ENCODE measurements at places on chromosomes 4 and X.

DNA sequence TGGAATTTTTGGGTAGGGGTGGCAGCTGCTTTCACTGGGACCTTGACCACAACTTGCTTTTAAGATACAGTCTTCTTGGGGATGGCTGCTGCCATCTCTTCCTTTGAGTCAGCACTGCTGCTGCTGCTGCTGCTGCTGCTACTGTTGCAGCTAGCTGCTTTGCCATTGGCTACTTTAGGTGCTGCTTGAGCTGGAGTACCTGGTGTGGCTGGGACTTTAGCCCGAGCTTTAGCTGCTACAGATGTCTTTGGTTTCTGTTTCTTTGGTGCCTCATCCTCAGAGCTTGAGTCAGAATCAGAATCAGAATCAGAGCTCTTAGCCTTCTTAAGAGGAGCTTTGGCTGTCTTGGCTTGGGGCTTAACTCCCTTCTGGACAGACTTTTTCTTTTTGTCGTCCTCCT, 52.2 kb downstream of the FAM9B start:
- no peak for DNase-seq

DNA sequence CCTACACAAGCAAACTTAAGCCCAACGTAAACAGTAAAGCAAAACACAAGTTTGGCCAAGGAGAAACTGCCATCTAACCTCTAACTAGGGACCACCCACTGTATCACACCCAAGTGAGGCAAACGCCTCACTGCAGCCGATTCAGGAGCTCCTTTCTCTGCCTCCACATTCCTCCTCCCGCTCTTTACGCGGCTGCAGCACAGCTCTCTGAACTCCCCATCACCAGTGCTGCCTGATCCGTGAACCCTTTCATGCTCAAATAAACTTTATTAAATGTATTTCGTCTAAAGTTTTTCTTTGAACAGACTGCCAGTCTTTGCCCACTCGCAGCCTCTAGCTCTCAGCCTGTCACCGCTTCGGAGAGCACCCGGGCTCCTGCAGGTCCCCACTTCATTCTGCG, 6.5 kb downstream of the PNMA6E start:
- no peak for DNase-seq

- no peak for DNase-seq
Observed at GRCh38 chr4:47251348-47252135, 212.0 kb downstream of the COMMD8 start.

GRCh38 chr4:177351622-177352244, 42.1 kb downstream of the NEIL3 start:
- DNase-seq = no peak

- peak; percentile 80 for DNase-seq
Observed at GRCh38 chrX:24149351-24150050, at the start of gene ZFX. TSS of gene ZFX (plus strand) at chrX:24149729. CDS start at chrX:24172743, 23,014 bp downstream.

DNA sequence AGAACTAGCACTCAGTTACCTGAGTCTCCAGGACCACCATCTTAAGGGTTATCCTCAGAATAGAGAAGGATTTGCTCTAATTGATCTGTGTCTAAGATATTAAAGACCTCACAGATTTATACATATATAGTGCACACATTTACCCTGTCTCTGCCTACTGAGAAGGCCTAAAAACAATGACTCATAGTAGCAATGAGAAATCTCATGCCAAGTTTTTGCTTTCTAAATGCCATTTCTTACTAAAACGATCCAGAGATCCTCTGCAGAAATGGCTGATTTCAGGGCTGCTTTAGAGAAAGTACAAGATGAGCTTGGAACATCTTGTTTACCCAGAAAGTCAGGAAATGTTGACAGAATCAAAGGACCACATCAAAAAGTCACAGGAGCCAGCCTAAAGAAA, 79.1 kb upstream of the INPP4B start:
- no peak for DNase-seq

DNA sequence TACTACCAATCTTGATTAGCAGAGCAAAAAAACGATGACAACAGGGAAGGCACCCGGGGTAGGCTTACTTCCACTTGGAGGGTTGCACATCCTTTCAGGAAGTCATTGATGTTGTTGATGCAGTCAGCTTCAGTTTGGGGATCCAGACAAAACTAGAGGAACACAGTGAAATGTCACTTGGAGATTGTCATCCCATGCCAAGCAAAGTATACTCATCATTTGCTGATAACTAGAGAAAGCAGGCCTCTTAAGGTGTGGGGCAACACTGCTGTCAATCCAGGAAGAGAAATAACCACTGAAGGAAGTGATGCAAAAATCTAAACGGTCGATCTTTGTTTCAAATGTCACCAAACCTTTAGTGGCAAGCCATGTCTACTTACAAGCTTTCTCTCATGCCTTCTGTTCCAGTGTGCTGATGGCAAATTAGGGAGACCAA, 1.4 kb downstream of the ARHGEF6 start:
- DNase-seq = no peak

GRCh38 chr4:155703486-155704247, 37.0 kb downstream of the GUCY1A1 start:
- no peak for DNase-seq

DNA sequence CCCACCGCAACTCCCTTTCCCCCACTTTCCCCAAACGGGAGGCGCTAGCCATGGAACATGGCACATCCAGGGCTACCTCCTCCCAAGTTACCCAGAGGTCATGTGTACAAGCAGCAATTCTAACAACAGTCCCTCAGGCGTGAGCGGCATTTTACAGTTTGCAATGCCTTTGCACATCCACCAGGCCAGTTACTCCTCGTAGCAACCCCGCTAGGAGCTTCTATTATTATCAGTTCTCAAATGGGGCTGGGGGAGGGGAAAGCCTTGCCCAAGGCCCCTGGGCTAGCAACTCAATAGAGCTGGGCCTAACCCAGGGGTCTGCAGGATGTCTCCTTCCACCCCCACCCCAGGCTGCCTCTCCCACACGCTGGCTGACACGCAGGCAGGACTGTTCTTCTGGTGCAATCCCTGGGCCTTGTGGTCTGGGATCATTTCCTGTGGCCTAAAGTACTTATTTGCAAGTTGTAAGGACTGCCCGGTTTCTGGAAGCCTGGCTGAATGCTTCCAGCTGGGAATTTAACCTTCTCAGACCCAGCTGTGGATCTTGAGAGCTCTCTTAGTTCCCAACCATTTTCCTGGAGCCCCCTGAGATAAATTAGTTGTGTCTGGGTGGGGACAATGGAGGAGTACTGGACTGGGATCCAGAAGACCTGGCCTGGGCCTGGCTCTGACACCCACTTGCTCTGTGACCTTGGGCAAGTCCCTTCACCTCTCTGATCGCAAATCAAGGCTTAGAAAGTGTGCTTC, 27.7 kb downstream of the PJA1 start:
- no peak for DNase-seq

DNA sequence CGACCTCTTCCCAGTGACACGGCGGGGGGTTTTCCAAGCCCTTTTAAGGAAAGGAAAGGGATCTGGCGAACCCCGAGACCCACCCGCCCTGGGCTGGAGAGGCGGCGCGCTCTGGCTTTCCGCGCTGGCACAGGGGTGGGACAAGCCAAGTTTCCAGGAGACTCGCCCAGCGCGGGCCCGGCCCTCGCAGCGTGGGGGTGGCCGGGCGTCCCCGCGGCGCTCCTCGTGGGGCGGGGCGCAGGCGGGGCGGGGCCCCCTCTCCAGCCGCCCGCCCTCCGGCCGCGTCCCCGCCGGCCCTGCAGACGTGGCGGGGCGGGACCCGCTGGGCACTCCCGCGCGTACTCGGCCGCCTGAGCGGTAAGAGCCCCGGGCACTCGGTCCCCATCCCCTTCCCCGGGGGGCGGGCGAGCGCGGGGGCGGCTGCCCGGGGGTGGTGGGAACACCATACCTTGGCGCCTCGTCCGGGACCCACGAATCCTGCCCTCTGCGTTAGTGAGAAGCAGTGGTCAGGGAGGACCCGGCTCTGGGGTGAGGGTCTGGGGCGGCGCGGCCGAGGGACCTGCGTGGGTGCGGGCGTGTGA, at the start of gene FAM114A1:
TSS of gene FAM114A1 (plus strand) at position 329 of the 581 bp plus-strand sequence. CDS start 10,273 bp downstream, outside the sequence.
- DNase-seq = peak; percentile 21

DNA sequence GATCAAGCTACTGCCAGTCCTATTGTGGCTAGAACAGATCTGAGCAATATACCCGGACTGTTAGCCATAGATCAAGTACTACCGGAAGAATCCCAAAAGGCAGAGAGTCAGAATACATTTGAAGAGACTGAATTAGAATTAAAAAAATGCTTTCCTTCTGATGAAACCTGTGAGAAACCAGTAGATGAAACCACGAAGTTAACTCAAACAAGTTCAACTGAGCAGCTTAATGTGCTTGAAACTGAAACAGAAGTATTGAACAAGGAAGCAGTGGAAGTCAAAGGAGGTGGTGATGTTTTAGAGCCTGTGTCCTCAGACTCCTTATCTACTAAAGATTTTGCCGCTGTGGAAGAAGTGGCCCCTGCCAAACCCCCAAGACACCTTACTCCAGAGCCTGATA, 46.8 kb downstream of the WDR44 start:
- no peak for DNase-seq

GRCh38 chr4:105158837-105159236, 12.2 kb downstream of the TET2 start:
- DNase-seq = no peak

DNA sequence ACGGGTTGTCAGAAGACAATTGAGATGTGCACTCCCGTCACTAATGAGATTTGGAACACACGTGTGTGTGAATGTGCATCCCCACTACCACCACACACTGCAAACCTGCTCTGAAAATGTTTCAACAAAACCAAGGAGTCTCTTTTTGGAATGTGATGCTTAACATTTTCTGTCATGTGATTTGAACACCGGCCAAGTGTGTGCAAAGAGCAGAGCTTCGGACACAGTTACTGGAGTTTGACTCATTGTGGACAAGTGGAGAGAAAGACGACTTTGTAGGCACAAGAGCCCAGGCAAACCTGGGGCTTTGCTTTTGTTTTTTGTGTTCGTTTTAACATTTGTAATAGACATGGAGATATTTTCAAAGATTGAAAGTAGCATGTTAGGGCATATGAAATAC, 49.2 kb downstream of the CCKAR start:
- DNase-seq = no peak

DNA sequence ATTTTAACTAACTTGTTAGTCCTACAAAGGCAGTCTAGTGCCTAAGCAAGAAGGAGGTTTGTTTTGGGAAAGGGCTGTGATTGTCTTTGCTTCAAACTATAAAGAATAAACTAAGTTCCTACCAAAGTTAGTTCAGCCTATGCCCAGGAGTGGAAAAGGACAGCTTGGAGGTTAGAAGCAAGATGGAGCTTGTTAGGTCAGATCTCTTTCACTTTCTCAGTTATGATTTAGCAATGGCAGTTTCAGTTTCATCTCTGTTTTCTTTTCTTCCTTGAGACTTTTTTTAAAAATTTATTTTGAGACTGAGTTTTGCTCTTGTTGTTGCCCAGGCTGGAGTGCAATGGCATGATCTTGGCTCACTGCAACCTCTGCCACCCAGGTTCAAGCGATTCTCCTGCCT, 82.9 kb upstream of the NLGN4X start:
- no peak for DNase-seq

- no peak for DNase-seq
Observed at GRCh38 chr4:28774344-28774743, 1913.7 kb downstream of the STIM2 start.

DNA sequence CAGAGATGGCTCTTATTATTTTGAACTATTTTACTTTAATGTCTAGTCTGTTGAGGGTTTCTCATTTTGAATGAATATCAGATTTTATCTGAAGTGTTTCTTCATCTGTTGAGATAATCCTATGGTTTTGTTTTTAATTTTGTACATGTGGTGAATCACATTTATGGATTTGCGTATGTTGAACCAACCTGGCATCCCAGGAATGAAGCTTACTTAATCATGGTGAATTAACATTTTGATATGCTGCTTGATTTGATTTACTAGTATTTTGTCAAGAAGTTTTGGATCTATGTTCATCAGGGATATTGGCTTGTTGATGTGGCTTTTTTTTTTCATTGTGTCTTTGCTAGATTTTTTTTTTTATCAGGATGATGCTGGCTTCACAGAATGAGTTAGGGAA, 2390.9 kb downstream of the PCDH7 start:
- no peak for DNase-seq

DNA sequence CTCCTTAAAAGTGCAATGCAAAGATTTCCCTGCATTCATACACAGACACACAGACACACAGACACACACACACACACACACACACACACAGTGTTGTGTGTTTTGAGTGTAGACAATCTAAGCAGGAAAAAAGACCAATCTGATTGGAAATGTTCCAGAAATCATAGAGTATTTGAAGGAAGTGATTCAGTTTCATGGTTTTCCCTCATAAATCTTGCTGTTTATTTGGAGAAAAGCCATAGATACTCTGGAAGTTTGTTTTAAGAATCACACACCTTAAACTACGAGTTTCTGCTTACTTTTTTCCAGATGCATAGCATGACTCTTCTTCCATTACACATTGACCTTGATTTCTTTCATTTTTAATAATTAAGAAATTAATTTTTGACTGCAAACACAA, 298.5 kb upstream of the BMP3 start:
- DNase-seq = no peak

DNA sequence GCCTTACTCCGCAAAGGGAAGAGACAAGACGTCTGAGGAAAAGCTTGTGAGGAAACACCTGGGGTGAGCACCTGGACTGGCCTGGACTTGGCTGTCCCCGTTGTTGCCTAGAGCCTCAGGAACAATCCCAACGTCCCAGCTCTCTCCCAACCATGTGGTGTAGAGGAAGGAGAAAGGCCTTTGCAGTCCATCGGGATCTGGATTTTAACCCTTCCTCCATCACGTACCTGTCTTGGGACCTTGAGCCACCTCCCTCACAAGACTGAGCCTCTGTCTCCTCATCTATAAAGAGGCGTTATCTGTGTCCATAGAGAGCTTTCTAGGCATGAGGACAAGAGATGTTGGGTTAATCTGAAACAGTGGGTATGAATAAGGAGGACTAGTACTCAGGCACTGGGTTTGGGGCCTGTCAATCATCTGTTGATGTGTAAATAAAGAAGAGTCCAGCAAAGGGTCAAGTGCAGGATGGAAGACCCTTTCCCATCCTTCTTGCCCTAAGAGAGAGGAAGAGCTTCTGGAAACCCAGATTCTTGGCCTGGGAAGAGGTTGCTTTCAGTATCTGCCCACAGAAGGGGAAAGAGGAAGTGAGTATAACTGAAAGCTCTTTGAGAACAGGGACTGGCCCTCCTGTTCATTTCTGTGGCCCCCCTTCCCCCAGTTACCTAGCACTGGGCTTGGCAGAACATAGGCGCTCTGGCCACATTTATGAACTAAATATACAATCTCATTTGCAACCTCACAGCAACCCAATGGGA, 137.1 kb downstream of the PJA1 start:
- DNase-seq = no peak

- DNase-seq = no peak
Observed at GRCh38 chr4:109708435-109708834, 5.2 kb upstream of the CASP6 start.

DNA sequence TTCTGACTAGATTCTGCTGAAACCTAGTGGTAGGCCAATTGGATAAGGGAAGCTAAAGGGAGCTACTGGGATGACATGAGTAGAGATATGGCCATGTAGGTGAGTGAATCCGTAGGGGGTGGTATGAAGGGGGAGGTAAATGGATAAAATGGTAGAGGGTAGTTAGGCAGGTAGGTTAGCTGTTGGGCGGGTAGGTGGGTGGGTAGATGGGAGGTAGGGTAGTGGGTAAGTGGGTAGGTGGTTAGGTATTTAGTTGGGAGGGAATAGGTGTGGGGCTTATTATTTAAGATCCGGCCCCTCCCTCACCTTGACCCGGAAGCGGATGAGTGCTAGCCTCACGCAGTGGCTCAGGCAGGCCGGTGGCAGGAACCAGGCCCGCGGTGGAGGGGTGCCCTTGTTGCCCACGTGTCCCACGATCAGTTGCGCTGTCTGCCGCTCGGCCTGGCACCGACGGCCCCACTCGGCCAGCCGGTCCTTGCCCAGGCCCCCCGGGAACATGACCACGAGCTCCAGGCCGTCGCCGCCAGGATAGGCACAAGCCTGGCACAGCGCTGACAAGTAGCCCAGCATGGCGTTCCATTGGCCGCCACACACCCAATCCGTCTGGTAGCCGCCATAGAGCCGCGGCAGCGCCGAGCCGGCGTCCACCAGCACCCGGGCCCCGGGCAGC, 725 bp downstream of the FAM120C start:
- peak; percentile 65 for DNase-seq

All from CD4-positive, alpha-beta T cell treated with Interferon gamma for 1 hour (primary cell).